GM12878 (cell line): ENCODE measurements at places on chromosomes 5 and 9.

- no peak for DNase-seq
Observed at GRCh38 chr5:157159209-157159751, 6.8 kb downstream of the GARIN3 start.

- no peak for DNase-seq
Observed at GRCh38 chr5:53130266-53130665, 20.7 kb upstream of the MOCS2 start.

DNA sequence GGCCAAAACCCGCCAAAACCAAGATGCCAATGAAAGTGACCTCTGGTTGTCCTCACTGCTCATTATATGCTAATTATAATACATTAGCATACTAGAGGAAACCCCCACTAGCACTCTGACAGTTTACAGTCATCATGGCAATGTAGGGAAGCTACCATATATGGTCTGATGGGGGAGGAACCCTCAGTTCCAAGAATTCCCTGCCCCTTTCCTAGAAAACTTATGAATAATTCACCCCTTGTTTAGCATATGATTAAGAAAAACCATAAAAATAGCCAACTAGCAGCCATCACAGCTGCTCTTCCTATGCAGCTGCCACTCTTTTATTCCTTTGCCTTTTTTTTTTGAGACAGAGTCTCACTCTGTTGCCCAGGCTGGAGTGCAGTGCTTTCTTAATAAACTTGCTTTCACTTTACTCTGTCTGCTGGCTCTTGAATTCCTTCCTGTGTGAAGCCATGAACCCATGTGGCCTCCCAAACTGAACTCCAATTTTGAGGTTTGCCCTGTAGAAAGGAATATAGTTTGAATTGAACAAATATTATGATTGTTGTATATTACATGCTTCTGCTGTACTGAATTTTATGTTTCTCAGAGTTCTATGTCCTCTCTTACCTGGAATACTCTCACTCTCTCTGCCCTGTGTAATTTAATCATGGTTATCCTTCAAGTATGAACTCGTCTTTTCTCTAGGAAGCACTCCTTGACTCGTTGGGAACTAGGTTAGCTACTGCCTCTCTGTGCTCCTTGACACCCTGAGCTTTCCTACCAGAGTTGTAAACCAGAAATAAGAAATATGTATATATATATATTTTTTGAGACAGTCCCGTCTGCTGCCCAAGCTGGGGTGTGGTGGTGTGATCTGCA is 59.8 kb downstream of the KIAA1958 start:
- no peak for DNase-seq

DNA sequence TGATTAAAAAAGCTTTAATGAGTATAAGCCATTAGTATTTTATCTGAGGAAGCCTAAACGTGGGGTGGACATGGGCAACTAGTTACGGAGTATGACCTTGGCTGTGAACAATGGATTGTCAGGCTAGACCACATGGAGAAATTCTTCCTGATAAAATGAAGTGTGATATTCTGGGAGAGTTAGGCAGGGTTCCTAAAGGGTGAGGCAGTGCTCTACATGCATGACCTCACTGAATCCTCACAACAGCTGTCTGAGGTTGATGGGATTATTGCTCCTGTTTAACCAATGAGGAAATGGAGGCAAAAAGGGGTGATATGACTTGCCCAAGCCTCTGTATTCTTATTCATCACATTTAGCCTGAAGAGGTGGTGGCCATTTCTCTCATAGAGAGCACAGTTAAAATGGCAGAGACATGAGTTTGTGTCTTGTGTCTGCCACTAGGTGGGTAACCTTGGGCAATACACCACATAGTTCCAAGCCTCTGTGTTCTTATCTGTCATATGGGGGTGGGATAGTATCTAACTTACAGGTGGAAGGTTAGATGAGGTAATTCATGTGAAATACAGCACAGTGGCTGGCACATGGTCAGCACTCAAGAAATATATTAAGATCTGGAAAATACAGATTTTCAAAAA is 96.1 kb upstream of the NR3C1 start:
- no peak for DNase-seq

DNA sequence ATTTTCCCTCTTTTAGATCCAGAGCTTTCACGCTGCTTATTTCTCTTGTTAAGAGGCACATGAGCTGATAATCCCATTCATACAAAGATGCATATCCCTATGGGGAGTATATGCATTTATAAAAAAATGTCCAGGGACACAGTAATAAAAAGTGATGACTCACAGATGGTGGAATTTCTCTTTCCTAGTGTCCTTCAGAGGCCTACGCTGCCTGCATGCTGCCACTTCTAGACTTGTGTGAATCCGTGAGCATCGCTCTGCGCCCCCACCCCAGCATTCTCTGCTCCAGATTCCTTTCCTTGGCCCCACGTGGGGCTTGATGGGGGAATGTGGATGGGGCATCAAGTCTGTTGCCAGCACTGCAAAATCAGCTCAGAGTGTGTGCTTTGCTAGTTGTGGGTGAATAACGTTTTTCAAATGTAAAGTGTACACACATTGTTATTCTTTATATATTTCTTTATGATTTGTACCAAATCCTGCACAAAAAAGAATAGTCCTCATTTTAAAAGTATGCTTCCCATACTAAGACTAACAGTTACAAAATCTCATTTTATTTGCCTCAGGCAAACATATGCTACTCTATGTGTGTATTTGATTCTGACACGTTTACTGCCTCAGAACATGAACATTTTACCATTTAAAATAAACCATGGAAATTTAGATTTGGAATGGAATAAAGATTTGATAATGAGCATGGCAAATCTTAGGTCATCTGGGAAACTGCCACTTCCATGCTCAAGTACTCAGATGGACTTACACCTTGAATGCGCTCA is 22.4 kb upstream of the RASGRF2 start:
- no peak for DNase-seq
